Activated CD4-positive, alpha-beta T cell treated with anti-CD3 and anti-CD28 coated beads for 36 hours (primary cell): ENCODE measurements at places on chromosomes 7 and 10.

- DNase-seq, result no peak
Observed at GRCh38 chr7:37947941-37948210, 27.4 kb downstream of the EPDR1 start.

- no peak for DNase-seq
Observed at GRCh38 chr10:73586583-73586984, 4.6 kb downstream of the USP54 start.

- no peak for DNase-seq
Observed at GRCh38 chr10:78491812-78492211, 458.1 kb downstream of the RPS24 start.

DNA sequence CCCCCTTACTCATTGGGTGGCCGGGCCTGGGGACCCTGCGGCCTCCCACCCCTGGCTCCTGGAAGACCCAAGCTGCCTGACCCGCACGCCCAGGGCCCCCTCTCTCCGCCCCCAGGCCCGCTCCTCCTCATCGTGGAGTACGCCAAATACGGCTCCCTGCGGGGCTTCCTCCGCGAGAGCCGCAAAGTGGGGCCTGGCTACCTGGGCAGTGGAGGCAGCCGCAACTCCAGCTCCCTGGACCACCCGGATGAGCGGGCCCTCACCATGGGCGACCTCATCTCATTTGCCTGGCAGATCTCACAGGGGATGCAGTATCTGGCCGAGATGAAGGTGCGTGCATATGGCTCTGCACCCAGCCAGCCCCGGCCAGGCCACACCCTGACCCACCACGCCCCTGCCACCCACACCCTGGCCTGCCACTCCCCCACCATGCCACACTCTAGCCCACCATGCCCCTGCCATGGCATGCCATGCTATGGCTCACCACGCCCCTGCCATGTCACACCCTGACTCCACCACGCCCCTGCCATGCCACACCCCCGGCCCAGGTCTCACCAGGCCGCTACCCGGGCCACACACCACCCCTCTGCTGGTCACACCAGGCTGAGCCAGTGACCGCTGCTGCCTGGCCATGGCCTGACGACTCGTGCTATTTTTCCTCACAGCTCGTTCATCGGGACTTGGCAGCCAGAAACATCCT is 18.7 kb upstream of the CSGALNACT2 start:
- DNase-seq, result no peak

- DNase-seq, result peak; percentile 50
Observed at GRCh38 chr7:44325201-44325671, at the start of gene CAMK2B. CAMK2B (minus strand) TSS chr7:44325594; CDS start chr7:44325421, 173 bp downstream.

DNA sequence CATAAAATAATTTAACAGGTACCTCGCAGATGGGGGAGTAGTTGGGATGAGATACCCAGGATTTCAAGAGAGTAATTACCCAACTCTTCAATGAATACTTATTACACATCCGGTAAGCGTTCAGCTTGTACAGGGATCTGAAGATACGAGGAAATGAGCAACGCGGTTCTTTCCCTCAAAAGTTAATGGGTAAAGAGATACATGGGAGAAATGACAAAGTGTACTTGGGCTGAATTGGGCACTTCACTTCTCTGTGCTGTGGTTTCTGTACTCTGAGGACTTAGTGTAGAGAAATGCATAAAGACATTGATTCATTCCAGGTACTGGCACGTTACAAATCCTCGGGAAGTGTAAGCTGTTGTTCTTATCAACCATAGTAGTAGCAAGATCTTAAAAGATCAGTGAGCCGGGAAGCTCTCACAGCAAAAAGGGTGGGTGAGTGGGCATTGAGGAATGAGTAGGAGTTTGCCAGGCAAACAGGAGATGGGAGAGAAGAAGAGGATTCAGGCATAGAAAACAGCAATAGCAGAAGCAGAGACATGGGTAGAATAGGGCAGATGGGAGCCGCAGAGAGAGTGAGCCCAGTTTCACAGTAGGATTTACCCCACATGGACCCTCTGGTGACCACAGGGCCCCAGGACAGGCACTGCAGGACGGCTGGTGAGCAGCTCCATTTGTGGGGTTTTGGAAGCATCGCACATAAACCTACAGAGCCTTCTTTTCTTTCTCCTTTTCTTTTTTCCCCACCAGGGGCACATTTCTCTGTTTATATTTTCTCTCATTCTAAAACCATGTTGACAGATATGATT is 304.3 kb upstream of the PITRM1 start:
- no peak for DNase-seq

GRCh38 chr10:12638103-12638502 is 288.8 kb downstream of the CAMK1D start:
- DNase-seq, result peak; percentile 74

- DNase-seq, result no peak
Observed at GRCh38 chr10:115059301-115059898, 33.8 kb upstream of the ATRNL1 start.

- DNase-seq, result no peak
Observed at GRCh38 chr7:103859709-103860108, 129.7 kb downstream of the RELN start.

DNA sequence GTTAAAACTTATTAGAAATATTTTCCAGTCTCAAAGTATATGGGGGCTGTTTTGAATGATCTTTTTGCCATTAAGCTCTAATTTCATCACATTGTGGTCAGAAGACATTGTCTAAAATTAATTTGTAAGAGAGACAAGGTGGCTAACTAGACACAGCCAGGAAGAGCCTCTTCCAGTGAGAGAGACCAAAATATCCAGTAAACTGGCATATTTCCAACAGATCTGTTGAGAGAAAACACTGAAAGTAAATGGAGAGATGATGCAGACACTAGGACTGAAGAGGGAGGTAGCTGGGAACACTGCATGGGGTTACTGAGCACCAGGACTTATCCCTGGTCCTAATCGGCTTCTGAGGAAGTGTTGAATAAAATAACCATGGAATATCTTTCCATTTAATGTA is 101.5 kb upstream of the TAS2R16 start:
- DNase-seq, result no peak

- no peak for DNase-seq
Observed at GRCh38 chr10:51724038-51724437, 24.6 kb upstream of the CSTF2T start.

- DNase-seq, result no peak
Observed at GRCh38 chr7:20793694-20794394, 7.2 kb upstream of the SP8 start.

GRCh38 chr7:112550468-112551060 is 69.8 kb downstream of the LSMEM1 start:
- DNase-seq, result peak; percentile 28

DNA sequence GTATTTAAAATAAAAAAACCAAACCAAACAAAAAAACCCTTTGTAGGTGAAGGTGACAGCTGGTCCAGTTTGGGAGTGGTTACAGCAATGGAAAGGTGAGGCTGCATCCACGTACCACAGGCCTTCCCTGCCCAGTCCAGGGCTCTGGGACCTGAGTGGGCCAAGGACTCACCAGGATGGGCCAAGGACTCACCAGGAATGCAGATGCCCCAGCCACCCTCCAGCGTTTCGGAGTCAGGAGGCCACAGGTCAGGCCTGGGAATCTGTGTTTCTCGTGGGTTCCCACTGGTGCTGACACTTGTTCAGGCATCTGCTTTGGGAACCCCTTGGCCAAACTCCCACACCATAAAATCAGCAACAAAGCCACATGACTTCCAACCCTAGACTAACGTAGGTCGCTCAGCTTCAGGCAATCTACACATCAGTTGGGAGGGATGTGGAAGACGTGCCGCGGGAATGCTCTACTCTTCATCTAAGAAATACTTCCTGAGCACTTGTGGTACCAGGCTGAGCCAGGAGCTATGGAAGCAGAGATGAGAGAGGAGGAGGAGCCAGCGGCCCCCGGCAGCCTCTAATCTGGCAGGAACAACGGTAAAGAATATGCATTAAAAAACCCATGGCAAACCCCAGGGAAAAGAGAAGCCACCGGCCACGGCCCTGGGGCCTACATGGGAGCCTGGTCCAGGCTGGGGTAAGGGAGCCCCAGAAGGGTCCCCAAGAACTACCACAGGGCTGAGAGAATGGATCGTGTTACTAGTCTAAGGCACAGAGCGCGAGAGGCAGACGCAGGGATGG is 473.4 kb downstream of the PTPRN2 start:
- DNase-seq, result no peak

DNA sequence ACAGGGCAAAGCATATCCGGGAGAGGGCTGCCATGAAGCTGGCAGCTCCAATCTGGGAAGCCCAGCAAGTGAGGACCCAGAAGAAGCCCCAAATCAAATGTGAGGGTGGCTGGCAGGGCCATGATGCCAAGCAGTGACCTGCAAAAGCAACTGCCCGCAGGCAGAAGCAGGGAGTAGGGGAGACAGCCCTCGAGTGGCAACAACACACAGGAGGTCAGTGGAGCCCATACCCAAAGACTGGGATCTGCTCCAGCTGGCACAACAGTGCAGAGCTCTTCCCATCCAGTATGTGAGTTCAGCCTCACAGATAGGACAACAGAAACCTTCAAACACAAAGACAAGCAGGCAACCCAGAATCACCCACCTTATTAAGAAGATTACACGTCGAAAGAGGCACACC is 45.0 kb downstream of the GRID1 start:
- DNase-seq, result no peak

DNA sequence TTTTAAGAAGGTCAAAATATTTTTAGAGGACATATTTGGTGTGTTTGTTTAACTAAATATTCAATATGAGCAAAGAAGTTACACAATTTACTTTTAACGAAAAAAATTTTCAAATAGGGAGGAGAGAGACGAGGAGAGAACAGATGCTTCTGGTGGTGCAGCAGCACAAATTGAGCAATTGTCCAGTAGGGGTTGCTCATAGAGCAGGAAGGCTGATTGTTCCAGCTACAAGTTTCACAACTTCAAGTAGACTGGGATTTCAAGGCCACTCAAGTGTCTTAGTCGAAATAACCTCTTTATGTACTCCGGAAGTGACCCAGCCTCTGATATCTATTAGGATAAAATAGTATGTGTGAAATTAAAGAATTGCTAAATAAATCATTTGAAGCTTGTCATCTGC is 197.9 kb downstream of the HDAC9 start:
- no peak for DNase-seq

- DNase-seq, result no peak
Observed at GRCh38 chr7:131076032-131076431, 251.6 kb upstream of the MKLN1 start.

DNA sequence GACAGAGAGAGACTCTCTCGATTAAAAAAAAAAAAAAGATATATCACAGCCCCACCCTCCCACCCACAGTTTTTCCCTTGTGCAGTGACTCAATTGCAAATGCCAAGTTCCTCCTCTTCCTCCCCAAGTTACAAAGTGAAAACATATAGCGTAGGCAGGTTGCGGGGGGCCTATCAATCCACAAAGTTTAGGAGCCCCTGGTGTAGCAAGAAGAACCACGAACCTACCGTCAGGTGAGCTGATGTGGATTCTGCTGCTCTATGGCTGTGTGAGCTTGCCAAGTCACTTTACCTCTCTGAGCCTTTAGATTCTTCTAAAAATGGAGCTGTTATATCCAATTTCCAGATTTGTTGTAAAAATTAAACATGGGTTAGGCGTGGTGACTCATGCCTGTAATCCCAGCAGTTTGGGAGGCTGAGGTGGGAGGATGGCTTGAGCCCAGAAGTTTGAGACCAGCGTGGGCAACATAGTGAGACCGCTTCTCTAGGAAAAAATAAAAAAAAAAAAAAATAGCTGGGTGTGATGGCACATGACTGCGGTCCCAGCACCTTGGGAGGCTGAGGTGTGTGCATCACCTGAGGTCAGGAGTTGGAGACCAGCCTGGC is 8.2 kb upstream of the RHBDD2 start:
- peak; percentile 42 for DNase-seq

DNA sequence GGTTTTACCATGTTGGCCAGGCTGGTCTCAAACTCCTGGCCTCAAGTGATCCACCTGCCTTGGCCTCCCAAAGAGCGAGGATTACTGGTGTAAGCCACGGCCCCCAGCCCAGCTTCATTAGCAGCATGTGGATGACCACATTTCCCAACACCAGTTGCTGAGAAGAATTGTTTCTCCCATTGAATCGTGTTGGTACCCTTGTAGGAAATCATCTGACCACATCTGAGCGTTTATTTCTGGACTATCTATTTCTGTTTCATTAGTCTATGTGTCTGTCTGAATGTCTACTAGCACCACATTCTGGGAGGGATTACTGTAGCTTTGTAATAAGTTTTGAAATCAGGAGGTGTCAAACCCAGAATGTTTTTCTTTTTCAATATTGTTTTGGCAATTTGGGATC is 89.6 kb downstream of the LCOR start:
- no peak for DNase-seq

GRCh38 chr7:1912593-1913465 is 242.8 kb downstream of the ELFN1 start:
- DNase-seq, result no peak

DNA sequence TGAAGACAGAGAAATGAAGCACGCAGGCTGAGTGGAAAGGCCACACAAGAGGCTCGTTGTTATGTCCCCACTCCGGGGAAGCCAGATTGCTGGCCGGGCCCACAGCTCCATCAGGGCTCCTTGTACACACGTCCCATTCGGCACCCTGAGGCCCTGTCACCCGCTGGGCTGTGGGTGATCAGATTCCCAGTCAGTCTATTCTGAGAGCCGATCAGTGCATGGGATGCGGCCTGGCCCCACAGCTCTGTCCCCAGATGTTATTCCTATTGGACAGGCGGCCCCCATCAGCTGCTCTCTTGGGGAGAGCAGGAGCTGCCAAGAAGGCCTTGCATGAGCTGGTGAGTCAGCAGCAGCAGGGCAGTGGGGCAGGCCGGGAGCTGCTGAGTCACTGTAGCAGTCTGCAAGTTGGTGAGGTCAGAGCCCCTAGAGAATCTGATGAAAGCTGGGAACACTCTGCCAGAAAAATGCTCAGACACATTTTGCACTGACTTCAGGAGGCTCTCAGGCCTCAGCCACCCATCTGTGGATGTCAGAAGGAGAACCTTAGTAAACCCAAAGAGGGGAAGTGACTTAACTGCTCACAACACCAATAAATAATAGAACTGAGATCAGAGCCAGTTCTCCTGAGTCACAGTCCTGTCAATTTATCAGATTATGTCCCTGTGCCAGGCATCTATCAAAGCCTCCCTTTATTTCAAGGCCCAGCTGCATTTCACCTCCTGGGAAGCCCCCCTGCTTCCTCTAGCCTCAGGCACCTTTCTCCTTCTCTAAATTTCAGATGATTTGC is 9.4 kb upstream of the PSAP start:
- DNase-seq, result peak; percentile 72
